Thyroid gland (tissue), 4 donors: ENCODE measurements at places on chromosomes 12 and 14. TPM values are rescaled to one million over a fixed set of nuclear protein-coding genes. Genes with fewer than 3 reads are reported as not detected.

DNA sequence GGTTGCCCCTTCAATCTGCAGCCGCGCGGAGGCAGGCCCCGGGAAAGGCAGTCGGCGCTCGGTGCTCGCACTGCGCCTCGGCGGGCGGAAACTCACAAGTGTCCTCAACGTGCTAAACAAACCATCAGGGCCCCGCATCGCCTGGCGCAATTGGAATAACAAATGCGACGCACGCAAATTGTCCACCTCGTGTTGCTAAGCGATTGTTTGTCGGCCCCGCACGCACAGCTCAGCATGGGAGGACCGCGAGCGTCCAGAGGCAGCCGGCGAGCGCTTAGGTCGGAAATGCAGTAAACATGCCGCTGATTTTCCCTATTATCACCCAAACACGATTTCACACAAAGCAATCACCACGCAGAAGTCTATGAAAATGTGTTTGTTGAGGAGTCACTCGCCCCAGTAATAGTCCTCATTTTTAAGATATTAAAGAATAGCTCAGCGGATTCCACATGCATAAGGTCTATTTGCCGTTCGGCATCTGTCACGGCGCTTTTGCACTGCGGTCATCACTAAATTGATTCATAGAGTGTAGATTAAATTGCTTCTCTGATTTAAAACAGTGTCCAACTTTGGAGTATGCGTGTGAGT lies 3.2 kb upstream of the GSC start:
- peaks cover 23% of the 10 kb centered on the region for H3K4me1 ChIP-seq
- H3K27me3 ChIP-seq, result peaks cover 48% of the 10 kb centered on the region
- no peaks in the 10 kb centered on the region for H3K36me3 ChIP-seq
- H3K27ac ChIP-seq, result no peak overlapping the region
- no peak for DNase-seq

DNA sequence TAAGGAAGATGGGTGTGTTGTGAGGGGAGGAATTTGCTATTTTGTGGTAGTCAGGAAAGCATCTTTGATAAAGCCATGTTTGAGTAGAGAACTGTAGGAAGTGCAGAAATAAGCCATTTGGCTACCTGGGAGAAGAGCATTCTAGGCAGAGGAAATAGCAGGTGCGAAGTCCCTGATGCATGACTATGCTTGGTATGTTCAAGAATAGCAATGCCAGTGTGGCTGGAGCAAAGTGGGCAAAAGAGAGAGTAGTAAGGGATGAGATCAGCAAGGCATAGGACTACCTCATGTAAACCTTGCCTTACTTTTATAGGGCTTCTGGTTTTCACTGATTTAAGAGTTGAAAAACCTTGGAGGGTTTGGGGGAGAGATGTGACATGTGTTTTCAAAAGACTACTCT lies 365.5 kb upstream of the GARIN6 start:
- no peaks in the 10 kb centered on the region for H3K36me3 ChIP-seq
- H3K27me3 ChIP-seq, result no peaks in the 10 kb centered on the region
- H3K27ac ChIP-seq, result no peak overlapping the region
- DNase-seq, result no peak

DNA sequence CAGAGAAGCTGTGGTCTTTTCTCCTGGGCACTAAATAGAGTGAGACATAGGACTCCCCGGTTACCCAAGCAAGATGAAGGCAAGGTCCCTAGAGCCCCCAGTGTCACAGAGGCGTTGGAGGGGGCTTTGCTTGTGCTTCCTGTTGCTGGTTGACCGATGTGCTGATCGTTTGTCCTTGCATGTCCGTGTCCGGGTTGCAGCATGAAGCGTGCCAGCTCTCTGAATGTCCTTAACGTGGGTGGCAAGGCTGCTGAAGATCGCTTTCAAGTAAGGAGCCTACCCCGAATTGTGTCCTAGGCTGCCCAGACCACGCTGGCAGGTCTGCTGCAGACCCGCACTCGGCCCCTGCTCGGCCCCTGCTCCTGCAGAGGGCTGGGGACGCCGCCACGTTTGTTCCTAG lies 23.1 kb downstream of the XRCC3 start:
- H3K27me3 ChIP-seq, result no peaks in the 10 kb centered on the region
- H3K36me3 ChIP-seq, result peaks cover 23% of the 10 kb centered on the region
- no peak for DNase-seq
- peaks cover 22% of the 10 kb centered on the region for H3K4me1 ChIP-seq
- H3K27ac ChIP-seq, result no peak overlapping the region

DNA sequence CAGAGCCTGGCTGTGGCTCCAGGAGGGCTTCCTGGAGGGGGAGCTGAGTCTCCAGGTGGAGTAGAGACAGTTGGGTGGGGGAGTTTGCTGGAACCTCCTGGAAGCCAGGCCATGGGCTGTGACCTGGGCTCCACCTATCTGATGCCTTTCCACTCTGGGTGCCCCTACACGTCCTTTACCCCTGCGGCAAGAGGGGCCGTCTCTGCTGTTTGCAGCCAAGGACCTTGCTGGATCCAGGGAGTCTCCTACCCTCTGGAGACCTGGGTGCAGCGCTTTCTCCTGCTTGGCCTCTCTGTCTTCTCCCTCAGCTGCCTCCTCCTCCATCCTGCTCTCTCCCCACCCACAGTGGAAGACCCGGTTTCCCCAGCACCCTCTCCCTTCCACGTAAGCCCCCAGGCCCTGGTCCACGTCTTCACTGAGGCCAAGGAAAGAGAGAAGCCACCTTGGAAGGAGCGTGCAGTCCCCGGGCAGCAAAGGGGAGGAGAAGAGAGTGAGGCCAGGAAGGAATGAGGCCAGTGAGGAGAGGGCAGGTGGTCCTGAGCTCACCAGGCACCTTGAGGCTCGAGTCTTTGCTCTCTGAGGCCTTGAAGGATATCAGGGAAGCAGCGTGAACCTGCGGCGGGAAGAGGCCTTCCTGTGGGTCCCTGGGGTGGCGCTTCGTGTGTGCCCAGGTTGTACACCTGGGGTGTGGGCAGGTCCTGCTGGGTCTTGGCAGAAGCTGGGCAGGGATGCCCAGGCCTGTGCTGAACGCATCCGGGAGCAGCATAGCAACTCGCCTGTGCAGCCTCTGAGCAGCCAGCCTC lies 294.3 kb upstream of the RTL1 start:
- H3K4me1 ChIP-seq, result no peaks in the 10 kb centered on the region
- no peak overlapping the region for H3K4me3 ChIP-seq
- H3K27ac ChIP-seq, result no peak overlapping the region
- H3K36me3 ChIP-seq, result no peaks in the 10 kb centered on the region
- no peaks in the 10 kb centered on the region for H3K27me3 ChIP-seq
- no peak for DNase-seq

DNA sequence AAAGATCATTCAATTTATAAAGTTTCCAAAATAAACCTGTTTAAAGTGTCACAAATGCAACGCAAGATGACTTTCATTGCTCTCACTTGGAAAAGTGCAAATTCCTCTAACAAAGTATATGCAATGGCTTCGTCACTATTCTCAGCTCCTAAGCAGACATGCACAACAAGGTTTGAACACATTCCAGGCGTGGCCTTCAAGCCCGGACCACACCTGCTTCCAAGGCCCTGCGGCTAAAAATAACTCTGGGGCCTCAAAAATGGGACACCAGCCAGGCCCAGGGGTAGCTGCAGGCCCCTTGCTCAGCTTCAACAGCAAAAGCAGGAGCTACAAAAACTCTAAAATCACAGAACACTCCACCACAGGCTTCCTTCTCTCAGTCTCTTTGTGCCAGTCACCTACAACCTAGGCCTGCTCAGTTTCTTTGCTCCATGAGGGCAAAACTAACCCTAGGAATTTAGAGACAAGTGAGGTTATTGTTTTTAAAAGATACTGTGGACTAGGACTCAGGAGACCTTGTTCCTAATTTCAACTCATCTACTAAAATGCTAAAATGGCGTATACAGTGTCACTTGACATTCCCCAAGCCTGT lies 29.3 kb downstream of the DUSP16 start:
- H3K4me1 ChIP-seq, result peaks cover 26% of the 10 kb centered on the region
- peak; percentile 91 for DNase-seq
- no peak overlapping the region for H3K4me3 ChIP-seq
- H3K27me3 ChIP-seq, result no peaks in the 10 kb centered on the region
- H3K27ac ChIP-seq, result peak overlapping the region; percentile 78

GRCh38 chr14:71668186-71668912 lies 263.9 kb upstream of the RGS6 start:
- peaks cover 3% of the 10 kb centered on the region for H3K36me3 ChIP-seq
- no peak overlapping the region for H3K4me3 ChIP-seq
- no peak overlapping the region for H3K27ac ChIP-seq
- H3K4me1 ChIP-seq, result no peaks in the 10 kb centered on the region
- no peak for DNase-seq

- H3K27me3 ChIP-seq, result no peaks in the 10 kb centered on the region
- H3K36me3 ChIP-seq, result no peaks in the 10 kb centered on the region
- DNase-seq, result no peak
- peaks cover 12% of the 10 kb centered on the region for H3K4me1 ChIP-seq
- no peak overlapping the region for H3K4me3 ChIP-seq
Observed at GRCh38 chr14:63428486-63428885, 109.8 kb upstream of the GPHB5 start.

DNA sequence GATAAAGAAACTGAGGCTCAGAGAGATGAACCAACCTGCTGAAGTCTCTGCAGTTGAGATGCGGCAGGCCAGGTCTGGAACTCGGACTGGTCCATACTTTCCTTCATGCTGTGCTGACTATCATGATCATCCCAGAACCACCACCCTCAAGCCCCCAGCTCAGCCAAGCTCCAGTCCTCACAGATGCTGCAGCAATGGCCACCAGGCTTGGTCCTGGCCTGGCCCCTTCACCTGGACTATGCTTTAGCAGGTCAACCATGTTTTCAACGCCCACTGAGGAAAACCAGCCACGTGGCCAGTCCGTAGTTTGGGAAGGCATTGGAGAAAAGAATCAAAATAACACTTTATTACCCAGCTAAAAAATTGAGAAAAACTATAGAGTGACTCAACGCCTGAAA lies 1.4 kb downstream of the GPR68 start:
- no peaks in the 10 kb centered on the region for H3K4me1 ChIP-seq
- DNase-seq, result no peak
- no peaks in the 10 kb centered on the region for H3K36me3 ChIP-seq
- no peak overlapping the region for H3K4me3 ChIP-seq
- no peak overlapping the region for H3K27ac ChIP-seq

- peaks cover 14% of the 10 kb centered on the region for H3K36me3 ChIP-seq
- DNase-seq, result no peak
- no peaks in the 10 kb centered on the region for H3K27me3 ChIP-seq
- H3K27ac ChIP-seq, result no peak overlapping the region
- no peaks in the 10 kb centered on the region for H3K4me1 ChIP-seq
- H3K4me3 ChIP-seq, result no peak overlapping the region
Observed at GRCh38 chr12:95504140-95504539, 30.2 kb downstream of the METAP2 start.

ZFHX2 gene
- total RNA-seq, result 2.3 TPM

KLRD1 gene
- total RNA-seq, result 3.5 TPM

MGP gene
- 348 TPM for total RNA-seq

NPFF gene
- total RNA-seq, result not detected

IFNG gene
- total RNA-seq, result not detected
